ENCODE measurements at places on chromosomes 4 and X.

DNA sequence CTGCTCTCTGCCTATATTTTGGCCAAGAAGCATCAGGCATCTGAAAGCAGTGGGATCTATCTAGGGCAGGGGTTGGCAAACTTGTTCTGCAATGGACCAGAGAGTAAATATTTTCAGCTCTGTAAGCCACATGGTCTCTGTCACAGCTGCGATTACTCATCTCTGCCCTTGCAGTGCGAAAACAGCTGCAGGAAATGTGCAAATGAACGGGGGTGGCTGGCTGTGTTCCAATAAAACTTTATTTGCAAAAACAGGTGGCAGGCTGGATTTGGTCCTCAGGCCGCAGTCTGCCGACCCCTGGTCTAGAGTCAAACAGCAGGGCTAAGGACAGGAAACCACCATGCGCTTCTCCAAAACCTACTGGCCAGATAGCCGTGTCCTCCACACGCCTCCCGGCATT, 48.6 kb downstream of the ACOX3 start:
- H3K27me3 ChIP-seq = no peaks in the 10 kb centered on the region
- H3K4me1 ChIP-seq = peaks cover 17% of the 10 kb centered on the region
- H3K27ac ChIP-seq = no peak overlapping the region
- peaks cover 19% of the 10 kb centered on the region for H3K36me3 ChIP-seq
- DNase-seq = no peak

- no peak overlapping the region for H3K4me3 ChIP-seq
- no peaks in the 10 kb centered on the region for H3K36me3 ChIP-seq
- H3K4me1 ChIP-seq = peaks cover 7% of the 10 kb centered on the region
These were observed 83.5 kb upstream of the PLAC1 start for GRCh38 chrX:134741746-134742145.

DNA sequence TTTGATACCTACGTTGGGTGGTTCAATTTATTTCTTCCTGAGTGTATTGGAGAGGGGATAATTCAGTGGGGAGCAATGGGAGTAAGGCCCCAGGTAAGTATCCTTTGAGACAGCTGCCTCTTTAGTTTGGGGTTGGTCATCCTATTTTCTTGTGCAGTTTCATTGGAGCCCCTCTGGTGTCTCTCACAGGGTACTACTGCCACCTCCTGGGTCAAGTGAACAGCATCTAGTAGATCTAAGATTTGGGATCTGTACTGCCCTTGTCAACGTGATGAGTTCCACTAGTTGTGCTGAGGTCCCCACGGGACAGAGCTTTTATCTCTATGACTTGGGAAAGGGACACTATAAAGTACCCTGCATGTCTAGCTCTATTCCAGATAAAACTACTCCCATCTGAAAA, 80.6 kb downstream of the PBDC1 start:
- DNase-seq = no peak
- no peak overlapping the region for H3K27ac ChIP-seq
- H3K4me3 ChIP-seq = no peak overlapping the region
- H3K27me3 ChIP-seq = no peaks in the 10 kb centered on the region
- no peaks in the 10 kb centered on the region for H3K4me1 ChIP-seq

DNA sequence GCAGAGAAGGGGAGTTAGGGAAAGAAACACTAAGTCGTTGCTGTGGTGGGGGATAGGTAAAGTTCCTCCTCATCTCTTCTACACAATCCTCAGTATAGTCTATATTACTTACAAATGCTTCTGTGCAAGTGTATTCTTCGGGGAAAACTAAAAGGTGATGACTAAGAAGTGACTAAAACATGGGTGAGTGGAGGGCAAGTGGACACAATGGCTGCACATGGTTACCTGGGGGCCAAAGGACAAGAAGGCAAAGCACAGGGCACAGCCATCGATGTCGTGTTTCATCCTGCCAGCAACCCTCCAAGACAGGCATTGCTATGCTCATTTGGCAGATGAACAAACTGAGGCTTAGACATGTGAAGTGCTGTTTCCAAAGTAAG, 35.5 kb upstream of the CCKAR start:
- DNase-seq = no peak
- H3K27me3 ChIP-seq = no peaks in the 10 kb centered on the region
- no peak overlapping the region for H3K27ac ChIP-seq
- H3K4me1 ChIP-seq = no peaks in the 10 kb centered on the region

DNA sequence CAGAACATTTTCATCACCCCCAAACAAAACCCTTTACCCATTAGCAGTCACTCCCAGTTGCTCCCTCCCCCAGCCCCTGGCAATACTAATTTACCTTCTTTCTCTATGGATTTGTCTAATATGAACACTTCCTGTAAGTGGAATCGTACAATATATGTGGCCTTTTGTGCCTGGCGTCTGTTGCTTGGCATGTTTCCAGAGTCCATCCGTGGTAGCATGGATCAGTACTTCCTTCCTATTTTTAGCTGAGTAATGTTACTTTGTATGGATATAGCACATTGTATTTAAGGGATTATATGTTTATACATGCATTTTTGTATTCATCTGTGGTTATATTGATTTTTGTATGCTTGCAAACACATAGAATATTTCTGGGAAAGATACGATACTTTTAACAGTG, 48.2 kb downstream of the PPEF1 start:
- no peaks in the 10 kb centered on the region for H3K27me3 ChIP-seq
- DNase-seq = no peak
- H3K4me1 ChIP-seq = no peaks in the 10 kb centered on the region
- H3K36me3 ChIP-seq = no peaks in the 10 kb centered on the region

DNA sequence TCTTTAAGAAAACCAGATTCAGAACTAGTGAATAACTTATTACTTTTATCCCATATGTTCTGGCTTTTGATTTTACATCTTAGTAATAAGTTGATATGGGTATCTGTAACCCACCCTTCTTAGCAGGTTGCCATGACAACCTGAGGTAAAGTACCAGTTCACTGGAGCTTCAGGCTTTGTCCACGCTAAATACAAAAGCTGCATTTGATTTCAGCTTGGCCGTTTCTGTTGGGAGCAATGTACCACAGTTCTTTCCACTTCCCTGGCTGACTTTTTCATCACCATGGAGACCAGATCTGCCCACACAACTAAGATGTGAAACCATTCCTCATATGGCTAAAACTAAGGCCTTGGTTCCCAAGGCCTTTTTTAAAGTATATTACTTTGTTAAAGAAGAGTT, 26.1 kb downstream of the KLHL34 start:
- H3K4me1 ChIP-seq = peaks cover 5% of the 10 kb centered on the region
- no peak for DNase-seq
- H3K36me3 ChIP-seq = peaks cover 6% of the 10 kb centered on the region
- H3K4me3 ChIP-seq = no peak overlapping the region
- no peak overlapping the region for H3K27ac ChIP-seq
